ENCODE measurements at places on chromosomes 2 and 18.
A peak's percentile ranks its signal among the peaks of the same experiment; 100 is the strongest.

DNA sequence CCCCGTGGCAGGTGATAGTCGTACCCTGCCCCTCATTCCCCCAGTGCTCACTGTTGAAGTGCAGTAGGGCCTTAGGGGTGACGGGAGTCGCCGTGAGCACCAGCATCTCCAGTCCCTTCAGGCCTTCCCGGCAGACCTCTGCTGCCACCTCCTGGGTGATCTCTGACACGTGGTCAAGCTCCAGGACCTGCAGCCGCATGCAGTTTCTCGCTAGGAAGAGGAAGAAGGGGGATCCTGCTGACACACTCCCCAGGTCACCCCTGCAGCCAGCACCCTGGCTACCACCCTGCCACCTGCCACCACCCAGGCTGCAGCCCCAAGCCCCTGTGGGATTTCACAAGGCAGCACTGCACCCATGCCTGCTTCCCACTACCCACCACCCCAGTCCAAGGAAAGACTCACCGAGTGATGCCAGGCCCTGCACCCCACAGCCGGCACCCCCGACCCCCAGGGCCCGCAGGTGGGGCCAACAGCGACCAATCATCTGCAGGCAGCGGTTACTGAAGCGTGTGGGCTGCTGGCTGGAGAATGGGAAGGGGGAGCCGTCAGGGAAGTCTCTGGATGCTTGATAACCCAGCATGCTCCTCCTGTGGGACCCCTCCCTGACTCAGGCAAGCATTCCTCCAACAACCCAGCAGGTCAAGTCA, 23.8 kb downstream of the FBXO41 start:
- DNase-seq: no peak

DNA sequence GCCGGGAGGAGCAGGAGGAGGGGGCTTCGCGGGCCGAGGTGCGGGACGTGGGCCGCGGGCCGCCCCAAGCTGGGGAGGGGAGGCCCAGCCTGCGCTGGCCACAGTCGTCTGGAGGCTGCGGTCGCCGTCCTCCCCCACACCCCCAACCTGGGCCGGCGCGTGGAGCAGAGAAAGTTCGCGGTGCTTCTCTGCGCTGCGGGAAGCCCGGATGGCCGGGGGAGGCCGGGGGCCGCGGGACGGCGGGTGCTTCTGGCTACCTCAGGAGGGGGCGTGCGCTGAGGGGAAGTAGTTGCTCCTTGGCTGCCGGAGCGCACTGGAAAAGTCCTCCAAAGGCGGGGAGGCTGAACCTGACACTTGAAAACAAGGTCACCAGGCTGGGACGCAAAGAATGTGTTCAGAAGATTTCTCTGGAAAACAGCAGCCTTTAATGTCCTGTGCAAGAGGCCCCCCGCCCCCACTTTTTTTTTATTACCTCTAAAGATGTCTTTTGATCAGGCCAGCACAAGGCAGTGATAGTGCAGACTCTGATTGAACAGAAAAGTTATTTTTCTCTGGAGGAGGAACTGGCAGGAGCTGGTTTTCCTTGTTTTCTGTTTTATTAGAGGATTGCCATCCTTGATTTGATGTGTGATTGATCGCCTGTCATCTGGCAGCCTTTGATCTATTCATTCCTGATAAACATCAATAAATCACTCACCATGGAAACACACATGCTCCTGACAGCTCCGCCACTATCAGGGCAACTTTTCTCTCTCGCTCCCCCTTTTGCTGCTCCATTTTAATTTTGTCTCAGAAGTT, 1.6 kb downstream of the TSHZ1 start:
- DNase-seq: peak; percentile 26

DNA sequence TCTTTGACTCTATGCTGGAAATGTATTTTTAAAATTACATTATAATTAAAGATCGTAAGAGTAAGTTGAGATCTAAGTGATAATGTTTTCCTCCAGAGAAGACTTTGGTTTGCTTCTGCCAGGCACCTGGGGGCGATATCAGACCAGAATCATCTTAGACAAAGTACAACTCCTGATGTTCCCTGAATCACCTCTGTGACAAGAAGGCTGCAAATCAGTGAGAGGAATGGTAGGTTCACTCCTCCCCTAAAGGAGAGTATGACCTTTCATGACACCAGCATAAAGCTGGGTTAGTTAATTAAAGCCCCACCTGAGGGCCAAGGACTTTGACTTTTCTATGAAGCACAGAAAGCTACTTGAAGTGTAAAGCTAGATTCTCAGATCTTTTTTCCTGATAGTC, 114.4 kb upstream of the DTNA start:
- peak; percentile 11 for DNase-seq

GRCh38 chr2:129896226-129897100, 83.0 kb upstream of the RAB6C start:
- no peak for DNase-seq

GRCh38 chr18:53385889-53386288, 838.6 kb downstream of the MBD2 start:
- DNase-seq: no peak

DNA sequence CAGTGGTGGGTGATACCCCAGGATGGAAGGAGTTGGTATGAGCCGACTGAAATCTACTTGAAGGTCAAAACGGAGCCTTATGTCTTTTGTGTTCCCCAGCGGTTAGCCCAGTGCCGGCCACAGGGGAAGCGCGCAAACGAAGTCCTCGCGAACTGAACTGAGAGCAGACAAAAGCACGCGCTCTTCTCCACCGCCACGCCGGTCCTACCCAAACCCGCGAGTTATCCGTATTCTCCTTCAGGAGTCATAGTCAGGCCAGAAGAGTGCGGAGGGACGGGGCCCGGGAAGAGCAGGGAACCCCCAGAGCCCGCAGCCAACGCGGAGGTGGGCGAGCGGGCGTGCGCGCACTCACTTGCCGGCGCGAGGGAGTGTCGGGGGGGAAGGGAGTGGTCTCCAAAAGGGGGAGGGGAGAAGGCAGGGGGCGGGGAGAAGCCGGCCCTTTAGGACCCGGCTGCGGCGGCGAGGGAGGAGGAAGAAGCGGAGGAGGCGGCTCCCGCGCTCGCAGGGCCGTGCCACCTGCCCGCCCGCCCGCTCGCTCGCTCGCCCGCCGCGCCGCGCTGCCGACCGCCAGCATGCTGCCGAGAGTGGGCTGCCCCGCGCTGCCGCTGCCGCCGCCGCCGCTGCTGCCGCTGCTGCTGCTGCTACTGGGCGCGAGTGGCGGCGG, at the start of gene IGFBP2:
Gene IGFBP2 (plus strand): TSS at position 469 of the 664 bp plus-strand sequence. CDS start 104 bp downstream, at position 573.
- DNase-seq: peak; percentile 61

DNA sequence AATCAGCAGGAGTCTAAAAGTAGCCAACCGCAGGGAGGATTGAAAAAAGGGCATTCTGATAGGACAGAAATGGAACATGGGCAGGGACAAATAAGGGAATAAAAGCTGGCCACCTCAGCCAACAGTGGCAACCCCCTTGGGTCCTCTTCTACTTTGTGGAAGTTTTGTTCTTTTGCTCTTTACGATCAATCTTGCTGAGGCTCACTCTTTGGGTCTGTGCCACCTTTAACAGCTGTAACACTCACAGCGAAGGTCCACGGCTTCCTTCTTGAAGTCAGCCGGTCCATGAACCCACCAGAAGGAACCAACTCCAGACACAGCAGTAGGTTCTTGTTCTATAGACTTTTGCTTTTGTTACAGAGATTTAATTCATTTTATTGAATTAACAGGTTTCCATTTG, 285.4 kb upstream of the CDH20 start:
- DNase-seq: no peak

DNA sequence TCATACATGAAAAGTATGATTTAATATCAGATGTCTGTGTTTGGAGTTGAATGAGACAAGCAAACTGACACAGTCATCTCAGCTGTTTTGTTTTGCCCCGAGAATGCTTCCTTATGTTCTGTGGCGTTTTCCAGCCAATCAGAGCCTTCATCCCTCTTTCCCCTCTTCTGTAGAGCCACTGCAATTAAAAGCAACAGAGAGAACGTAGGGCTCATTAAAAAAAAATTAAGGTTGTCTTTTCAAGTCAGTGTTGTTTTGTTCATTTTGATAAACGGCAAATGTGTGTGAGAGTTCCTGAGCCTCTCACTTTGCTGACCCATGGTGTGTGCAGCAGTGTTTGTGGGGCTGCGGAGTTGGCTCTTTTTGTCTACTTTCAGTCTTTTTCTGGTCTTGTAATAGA, 216.0 kb downstream of the FHOD3 start:
- no peak for DNase-seq

DNA sequence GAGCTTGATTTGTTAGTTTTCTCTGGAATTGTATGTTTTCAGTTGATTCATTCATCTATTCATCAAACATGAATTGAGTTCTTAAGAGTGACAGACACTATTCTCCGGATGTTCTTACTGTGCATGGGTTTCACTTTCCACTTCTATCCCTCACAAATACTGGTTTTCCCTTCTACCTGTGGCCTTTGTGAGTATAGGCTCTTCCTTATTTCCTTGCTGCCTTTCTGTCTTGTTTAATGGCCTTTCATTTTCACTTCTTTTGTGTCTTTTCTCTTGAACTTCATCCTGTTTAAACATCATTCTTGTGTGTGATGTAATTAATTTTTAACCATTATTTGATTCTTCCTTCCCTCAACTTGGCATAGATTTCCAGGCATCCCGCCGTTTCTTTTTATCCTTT, 90.7 kb downstream of the CRIM1 start:
- DNase-seq: no peak

GRCh38 chr2:197258580-197258979, 52.0 kb downstream of the ANKRD44 start:
- no peak for DNase-seq

DNA sequence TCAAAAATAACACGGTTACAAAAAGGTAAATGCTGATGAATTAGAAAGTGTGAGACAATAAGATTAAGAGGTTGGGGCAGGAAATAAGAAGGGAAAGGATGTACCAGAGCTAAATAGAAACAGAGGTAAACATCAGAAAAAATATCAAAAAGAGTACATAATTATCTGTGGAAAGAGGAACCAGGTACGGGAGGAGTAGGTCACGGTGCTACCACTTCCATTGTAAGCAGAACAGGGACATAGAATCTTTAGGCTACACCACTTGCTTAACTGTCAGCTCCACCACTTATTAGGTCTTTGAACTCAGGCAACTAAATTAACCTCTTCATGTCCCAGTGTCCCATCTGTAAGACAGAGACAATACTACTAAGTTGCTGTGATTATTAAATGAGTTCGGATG, 350.3 kb downstream of the LRATD1 start:
- DNase-seq: no peak

DNA sequence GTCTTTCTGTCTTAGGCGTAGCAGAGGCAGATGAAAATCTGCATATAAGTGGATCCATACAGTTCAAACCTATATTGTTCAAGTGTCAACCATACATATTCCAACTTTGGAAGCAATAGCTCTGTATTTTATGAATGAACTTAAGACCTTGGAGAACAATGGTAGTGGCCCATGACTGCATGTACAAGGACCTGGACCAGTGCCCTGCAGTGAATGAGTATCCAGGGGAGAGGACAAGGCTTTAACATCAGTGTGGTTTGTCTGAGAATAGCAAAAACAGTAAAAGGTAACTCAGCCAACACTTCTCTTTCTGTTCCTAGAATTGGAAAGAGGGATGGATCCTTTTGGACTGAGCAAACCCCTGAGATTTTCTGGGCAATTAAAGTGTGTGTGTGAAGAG, 230.8 kb upstream of the LINC00305 start:
- DNase-seq: no peak

- no peak for DNase-seq
Measured at GRCh38 chr2:48933828-48934497, 178.4 kb upstream of the LHCGR start.

DNA sequence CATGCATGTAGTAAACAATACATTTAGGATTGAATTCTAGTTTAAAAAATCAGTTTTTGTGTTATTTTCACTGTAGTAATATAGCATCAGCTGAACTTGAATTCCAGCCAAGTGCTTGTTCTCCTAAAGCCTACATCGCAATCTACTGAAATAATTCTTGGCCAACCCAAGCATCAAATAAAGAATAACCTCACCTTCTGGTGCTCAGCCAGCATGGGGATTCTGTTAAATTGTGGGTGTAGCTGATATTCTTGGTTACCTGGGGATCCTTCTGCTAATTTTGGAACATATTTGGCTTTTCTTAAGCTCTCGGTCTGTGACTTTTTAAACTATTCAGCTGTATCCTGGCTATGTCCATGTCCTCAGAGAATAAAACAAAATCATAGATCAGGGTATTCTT, 248.8 kb downstream of the NRXN1 start:
- no peak for DNase-seq

DNA sequence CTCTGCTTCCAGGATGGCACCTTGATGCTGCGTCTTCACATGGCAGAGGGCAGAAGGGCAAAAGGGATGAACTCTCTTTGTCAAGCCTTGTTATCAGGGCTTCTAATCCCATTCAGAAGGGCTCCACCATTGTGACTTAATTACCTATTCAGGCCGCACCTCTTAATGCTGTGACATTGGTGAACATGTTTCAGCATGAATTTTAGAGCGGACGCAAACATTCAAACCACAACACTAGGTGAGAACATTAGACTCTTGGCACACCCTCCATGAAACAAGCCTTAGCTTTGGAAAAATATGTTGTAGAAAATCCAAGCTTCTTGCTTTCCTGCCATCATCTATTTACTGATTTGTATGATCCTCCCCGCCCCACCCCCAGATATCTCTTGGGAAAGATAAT, 17.9 kb downstream of the DAW1 start:
- DNase-seq: peak; percentile 69

DNA sequence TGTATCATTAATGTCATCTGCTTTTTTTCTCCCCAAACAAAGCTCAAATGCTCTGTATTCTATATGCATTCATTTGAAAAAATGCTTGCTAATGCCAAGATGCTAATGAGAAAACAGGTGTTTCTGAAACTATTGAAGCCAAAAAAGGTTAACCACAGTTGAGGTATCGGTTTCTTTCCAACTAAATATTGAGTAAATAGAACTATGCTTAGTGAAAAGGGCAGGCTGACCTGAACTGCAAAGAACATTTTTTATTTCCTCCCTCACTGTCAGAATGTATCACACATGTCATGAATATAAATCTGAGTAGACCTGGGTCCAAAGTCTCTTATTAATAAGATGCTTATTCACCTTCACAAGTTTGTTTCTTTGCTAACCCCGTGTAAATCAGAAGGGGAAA, 866.6 kb downstream of the CPS1 start:
- no peak for DNase-seq

DNA sequence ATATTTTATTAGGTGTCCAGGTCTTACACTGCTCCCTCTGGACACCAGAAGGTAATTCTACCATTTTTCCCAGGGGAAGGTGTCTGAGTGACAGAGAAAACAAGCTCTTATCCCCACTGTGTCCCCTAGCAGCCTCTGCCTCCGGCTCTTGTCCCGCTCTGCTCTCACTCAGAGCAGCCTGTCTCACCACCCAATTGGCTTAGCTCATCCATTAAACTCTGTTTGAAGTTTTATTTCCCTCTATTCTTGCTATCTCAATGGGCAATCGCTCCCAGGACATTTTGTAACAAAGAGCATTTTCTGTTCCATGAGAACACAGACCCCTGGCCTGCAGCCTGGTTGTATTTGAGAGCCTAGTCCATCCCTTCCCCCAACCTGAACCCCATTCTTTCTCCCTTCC, 90.6 kb upstream of the LDAH start:
- DNase-seq: no peak
